ENCODE measurements at places on chromosomes 1 and 21.
A peak's percentile ranks its signal among the peaks of the same experiment; 100 is the strongest.

DNA sequence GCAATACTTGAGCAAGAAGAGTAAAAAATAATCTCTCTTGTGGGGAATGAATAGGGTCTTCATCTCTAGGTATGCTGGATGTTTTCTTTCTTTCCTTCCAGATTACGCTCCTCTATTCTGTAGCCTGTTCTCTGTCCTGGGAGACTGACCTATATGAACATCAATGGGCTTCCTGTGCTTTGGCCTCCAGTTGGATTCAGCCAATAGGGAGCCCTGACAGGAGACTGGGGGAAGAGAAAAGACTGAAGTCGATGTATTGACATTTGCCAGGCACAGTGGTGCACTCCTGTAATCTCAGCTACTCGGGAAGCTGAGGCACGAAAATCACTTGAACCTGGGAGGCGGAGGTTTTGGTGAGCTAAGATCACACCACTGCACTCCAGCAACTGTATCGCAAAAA, 17.6 kb downstream of the SEMA6C start:
- DNase-seq: no peak

GRCh38 chr1:234603221-234604204, 6.5 kb downstream of the IRF2BP2 start:
- peak; percentile 83 for DNase-seq

GRCh38 chr21:29320031-29320430, 21.3 kb downstream of the BACH1 start:
- no peak for DNase-seq

DNA sequence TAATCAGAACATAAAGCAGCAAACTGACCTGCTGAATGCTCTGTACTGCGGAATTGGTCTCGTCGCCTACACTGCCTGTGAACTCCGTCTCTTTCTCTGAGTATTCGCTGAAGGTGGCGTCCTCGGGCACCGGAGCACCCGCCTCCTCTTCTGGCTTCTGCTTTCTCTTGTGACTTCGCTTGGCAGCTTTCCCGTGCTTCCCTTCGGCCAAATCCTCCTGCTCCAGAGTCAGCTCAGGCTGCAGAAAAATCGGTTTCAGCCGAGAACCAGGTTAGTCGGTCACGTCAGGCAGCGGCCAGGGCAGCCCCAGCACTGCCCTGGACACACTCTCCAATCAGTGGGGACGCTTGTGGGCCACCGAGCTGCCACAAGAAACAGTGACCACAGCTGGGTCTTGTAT, 35.8 kb upstream of the RIPK4 start:
- DNase-seq: no peak

DNA sequence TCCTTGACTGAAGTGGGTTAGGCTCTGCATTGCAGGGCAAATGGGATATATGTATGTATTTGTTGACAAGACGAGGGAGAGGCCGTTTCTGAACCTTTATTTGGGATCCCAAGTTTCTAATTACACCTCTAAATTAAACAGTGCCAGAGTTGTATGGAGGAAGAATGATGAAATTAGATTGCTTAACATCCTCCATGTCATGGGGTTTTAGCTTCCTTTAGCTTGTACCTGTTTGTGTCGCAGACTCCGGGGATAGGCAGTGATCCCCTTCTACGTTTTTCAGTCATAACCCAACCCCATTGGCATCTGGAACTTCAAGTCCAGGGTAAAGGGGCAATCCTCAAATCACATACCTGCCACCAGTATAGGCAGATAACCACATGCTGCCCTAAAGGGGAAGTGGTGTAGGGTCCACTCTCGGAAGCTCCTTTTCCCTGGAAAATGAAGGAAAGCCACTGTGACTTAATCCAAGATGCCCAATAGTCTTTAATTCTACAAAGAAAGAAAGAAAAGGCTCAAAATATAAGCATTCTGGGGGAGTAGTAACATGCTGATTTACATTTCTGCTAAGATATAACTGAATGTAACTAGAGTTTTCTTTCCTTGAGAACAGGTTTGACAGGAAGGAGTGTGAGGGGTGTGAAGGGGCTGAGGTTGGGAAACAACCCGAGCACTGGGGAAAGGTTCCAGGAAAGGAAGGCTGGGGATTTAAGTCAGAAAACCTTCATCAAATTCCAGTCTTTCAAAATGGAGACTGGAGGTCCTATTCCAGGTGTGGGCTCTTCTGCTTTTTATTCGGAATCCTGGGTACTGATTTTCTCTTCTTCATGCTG, 77.6 kb downstream of the RGL1 start:
- no peak for DNase-seq

DNA sequence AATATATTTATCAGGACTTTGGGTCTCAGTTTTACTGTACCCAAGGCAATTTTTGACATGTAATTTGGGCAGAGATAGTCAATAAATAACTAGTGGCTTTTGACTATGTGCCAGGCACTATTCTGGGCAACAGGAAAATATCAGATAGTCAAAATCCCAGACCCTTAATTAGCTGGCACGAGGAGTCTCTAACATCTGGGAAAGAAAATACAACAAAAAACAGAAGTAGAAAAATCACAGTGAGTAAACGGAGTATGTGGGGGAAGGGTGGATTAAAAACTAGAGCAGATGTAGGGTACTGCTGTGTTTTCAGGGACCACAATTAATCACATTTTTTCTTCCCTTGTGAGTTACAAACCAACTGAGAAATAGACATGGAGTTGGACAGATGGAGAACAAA, 217.8 kb downstream of the NCAM2 start:
- no peak for DNase-seq

GRCh38 chr1:196306421-196306820, 301.8 kb downstream of the KCNT2 start:
- no peak for DNase-seq

GRCh38 chr1:29325675-29326074, 89.4 kb downstream of the PTPRU start:
- DNase-seq: no peak

- peak; percentile 74 for DNase-seq
Measured at GRCh38 chr1:101357444-101357986, 120.7 kb downstream of the S1PR1 start.

DNA sequence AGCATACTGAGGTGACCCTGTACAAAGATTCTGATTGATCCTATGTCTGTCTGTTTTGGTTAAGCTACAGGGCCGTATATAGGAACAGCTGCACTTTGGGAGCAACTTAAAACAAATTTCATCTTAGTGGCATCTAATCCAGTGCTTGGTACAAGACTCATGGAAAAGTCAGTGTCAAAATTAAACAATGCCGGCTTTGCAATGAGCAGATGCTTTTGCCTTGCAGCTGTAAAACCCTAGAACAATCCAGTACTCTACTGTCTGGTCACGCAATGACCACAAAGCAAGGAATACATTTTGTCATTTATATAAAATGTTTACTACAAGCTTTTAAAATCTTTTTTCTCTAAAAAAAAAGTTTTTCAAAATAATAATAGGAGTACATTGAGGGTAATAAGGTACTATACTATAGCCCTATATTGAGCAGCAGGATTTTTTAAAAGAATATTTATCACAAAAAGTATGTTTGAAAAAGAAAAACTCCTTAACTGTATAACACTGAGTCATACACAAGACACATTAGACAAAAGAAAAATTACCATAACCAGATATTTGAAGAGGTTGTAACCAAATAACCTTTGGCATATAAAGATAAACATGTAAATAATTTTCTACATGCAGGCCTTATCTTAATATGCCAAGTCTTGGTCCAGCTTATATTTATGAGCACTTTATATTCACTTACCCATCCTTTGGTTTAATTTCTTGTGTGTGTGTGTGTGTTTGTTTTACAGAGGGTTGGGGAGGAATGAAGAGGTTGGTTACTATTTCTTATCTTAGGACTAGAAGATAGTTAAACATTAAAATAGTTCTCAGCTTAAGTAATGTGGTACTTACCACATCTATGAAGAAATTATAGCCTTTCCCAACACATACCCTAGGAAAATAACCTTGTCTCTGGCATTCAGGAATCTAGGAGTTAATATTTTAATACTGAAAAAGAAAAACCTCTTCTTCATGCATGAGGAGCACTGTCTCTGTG, 262.3 kb downstream of the FAF1 start:
- no peak for DNase-seq

GRCh38 chr1:43803105-43803504, 95.8 kb downstream of the ST3GAL3 start:
- no peak for DNase-seq

GRCh38 chr1:48079096-48079495, 81.9 kb upstream of the TRABD2B start:
- no peak for DNase-seq

DNA sequence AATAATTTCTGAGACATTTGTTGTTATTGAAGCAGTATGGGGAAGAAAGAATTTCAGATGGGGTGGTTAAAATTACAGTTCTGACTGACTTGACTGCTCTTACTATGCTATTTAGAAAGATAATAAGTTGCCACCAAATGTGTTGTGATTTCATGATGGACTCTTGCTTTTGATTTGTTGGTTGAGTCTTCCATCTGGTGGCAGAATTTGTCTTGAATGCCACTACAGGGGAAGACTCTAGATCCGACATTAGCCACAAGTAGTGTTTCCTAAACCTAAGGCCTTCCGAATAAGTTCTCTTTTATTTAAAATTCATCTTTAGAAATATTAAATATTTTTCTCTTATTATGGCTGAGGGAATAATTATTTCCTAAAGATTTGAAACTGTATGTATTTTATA, 190.9 kb upstream of the ADGRL4 start:
- DNase-seq: no peak

- no peak for DNase-seq
Measured at GRCh38 chr1:208950206-208950605, 633.3 kb upstream of the CAMK1G start.

GRCh38 chr1:44031252-44032169, at the start of gene SLC6A9:
Gene SLC6A9, minus strand, starts transcription at chr1:44031462. Its CDS starts 7,185 bp downstream, at chr1:44024277.
- peak; percentile 31 for DNase-seq

GRCh38 chr1:92848201-92848600, 16.4 kb downstream of the RPL5 start:
- no peak for DNase-seq

DNA sequence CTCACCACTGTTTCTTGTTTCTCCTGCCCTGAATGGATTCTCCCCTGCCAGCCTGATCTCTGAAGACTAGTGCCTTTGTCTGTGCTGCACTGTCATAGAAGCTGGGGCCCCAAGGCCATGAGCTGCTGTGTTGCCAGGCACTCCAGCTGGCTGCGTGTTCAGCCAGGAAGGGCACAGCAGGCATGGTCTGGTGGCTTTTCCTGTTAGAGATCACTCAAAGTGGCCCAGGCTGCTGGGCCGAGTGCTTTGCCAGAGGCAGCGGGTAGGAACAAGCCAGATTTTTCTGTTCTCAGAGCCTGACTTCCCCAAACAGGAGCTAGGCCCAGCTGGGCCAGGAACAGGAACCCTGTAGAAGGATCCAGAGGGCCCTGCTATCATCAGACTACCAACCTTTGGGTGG, 5.2 kb downstream of the ADPRS start:
- DNase-seq: no peak

- DNase-seq: no peak
Measured at GRCh38 chr1:183186841-183187240, 777 bp downstream of the LAMC2 start.

GRCh38 chr1:19088717-19089442, 121.2 kb downstream of the UBR4 start:
- no peak for DNase-seq

DNA sequence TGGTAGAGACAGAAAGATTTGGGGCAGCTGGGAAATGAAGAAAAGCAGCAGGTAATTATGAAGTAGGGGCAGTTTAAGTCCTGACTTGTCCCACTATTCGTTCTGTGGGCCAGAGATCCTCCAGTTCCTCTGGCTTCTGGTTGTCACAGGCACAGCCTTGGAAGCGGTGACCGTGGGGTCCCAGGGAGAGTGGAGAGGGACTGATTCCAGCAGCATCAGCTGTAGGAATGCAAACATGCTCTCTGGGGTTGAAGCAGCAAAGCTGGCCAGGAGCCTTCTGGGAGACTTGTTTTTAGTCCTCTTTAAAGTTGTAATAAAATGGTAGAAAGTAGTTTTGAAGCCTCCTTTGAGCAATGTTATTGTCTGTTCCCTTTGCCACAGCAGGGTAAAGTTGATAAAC, 488.0 kb downstream of the LMO4 start:
- DNase-seq: no peak

DNA sequence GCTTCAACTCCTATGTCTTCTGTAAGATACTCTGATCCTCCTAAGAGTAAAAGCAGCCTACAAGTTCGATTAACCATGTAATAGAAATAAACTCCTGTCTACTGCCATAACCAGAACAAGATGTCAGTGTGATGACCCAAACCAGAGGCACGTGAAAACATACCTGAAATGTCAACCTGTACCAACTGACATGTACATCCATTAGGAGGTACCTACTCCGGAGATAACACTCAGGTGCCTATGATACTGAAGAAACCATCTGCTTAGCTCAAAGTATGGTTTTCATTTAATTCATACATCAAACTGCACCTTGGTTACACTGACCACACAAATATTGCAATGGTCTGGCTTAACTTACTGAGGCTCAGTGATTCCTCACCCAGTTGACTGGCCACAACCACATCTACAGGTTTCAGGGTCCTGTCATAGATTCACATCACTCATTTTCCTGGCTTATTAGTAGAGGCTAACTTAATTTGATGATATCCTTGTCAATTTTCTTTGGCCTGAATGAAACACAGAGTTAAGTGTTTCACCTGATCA, 4.4 kb downstream of the ITPKB start:
- no peak for DNase-seq

DNA sequence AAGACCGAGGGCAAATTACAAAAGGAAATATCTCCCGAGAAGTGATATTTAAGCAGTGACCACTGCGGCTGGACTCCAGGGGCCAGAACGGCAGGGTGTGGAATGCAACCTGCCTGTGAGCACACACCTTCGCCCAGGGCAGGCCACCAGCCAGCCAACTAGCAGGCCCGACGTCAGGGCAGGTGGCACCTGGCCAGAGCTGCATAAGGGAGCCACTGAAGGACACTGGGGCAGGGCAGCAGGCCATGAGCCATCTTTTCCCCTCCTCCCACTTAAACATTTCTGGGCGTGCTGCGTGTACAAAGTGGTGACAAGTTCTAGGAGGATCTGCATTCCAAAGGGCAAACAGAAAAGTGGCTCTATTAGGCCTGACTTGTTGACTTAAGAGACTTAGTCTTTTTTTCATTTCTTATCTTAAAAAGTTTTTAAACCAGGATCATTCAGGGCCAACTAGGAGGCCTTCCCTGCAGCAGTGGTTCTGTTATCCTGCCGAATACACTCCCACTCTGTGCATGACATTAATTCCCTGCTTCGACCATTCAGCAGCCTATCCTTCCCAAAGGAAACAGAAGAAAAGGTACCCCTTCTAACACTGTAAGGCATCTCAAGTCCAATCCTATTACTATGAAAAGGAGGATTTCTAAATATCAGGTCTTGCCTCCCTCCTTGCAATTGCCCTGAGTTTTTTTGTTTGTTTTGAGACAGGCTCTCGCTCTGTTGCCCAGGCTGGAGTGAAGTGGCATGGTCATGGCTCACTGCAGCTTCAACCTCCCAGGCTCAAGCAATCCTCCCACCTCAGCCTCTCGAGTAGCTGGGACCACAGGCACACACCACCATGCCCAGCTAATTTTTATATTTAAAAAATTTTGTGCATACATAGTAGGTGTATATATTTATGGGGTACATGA, 96.3 kb downstream of the BCAR3 start:
- DNase-seq: peak; percentile 89

GRCh38 chr1:219345953-219346352, 172.3 kb downstream of the LYPLAL1 start:
- no peak for DNase-seq

- no peak for DNase-seq
Measured at GRCh38 chr1:159854116-159854692, 8.3 kb downstream of the VSIG8 start.
